ENCODE measurements at places on chromosomes 3 and 15. TPM values are rescaled to one million over a fixed set of nuclear protein-coding genes. Genes with fewer than 3 reads are reported as not detected.
A peak's percentile ranks its signal among the peaks of the same experiment; 100 is the strongest.

Gene RTP1
- total RNA-seq = not detected

Gene ARGFX
- total RNA-seq = not detected

Gene CERS3
- 0.21 TPM for total RNA-seq

Gene RTP3
- total RNA-seq = not detected

Gene MAGEL2
- total RNA-seq = not detected

Gene SLC9C1
- not detected for total RNA-seq

DNA sequence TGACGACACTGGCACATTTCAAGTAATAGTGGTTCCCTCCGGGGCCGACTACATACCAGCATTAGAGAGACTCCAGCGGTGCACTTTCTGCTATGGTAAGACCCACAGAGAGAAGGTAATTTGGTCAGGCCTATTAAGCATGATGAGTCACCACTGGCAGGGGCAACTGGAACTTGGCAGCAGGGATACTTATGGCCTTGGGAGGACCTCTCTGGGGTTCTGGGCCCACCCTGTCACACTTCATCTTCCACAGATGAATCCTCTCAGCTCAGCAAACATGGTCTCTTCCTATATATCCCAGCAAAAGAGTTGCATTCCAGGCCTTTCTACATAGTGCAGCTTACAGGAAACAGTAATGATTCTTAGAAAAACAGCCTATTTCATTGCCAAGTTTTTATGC is 88.0 kb downstream of the PIK3R4 start:
- no peak overlapping the region for H3K27ac ChIP-seq
- no peak for DNase-seq
- H3K4me3 ChIP-seq = no peak overlapping the region

DNA sequence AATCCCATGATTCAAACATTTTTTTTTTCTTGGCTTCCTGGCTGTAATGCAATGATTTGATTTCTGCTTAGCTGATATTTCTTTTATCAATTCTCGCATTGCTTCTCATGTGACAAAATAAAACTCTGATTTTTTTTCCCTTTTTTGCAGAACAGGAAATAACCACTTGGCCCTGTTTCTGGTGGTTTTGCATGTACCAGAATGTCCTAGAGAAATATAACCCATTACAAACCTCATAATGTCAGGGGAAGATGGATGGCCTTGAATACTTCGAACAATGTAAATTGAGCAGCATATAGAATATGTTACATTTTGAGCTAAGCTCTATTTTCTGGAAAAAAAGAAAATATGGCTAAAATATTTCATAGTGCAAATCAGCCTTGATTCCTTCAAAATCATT is 275.6 kb downstream of the RAP2B start:
- H3K36me3 ChIP-seq = no peaks in the 10 kb centered on the region
- no peak overlapping the region for H3K27ac ChIP-seq
- H3K27me3 ChIP-seq = no peaks in the 10 kb centered on the region
- no peak overlapping the region for H3K4me3 ChIP-seq

DNA sequence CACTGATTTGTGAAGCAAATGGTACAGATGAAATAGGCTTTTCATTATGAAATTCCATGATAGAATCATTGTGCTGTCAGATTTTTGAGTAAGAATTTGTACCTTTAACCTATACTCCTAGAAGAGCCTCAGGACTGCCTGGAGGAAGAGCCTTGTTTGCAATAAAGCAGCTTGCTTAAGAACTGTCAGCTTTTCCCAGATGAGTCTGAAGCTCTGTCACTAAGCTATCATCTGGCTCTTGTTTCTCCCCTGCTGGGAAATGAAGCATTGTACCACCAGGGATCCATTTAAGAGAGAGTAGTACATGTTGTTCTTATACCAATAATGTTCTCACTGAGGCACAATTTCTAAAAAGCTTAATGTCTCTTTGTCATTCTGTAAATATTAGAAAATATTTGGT is 85.1 kb upstream of the FLNB start:
- DNase-seq = no peak
- no peak overlapping the region for H3K27ac ChIP-seq

DNA sequence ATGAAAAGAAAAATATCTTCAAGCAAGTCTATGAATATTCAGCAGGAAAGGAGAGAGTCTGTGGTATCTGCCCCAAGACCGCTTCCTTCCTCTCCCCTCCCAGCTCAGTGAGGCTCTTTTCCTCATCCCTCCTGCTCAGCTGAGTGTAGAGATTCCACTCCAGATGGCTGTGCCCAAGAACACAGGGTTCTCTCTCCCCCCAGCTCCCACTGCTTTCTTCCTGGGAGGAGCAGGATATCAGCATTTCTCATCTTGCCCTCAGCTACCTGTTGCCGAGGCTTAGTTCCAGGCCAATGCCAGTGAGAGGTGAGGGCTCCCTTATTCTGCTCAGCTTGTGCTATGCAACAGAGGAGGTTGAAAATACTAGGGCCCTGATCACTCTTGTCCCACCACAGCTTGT is 211.9 kb downstream of the SV2B start:
- DNase-seq = peak; percentile 79
- peak overlapping the region; percentile 58 for H3K4me3 ChIP-seq
- H3K27me3 ChIP-seq = peaks cover 44% of the 10 kb centered on the region
- no peaks in the 10 kb centered on the region for H3K36me3 ChIP-seq
- H3K4me1 ChIP-seq = peaks cover 40% of the 10 kb centered on the region

DNA sequence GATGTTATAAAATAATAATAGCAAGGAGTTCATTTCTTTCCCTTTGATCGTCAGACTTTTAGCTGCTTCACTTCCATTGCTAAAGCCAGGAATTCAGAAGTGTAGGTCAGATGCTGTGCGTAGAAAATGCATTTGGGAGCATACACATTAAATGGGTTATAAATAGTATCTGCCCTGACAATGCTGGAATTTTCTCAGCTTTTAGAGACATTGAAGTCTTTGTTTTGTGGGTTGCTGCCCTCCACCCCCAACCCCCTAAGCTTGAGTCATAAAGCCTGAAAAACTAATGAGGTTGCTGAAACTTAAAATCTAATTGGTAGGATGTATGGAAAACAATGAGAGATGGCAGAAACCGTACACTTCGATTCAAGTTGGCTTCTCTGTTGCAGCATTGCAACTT is 81.9 kb downstream of the MITF start:
- no peaks in the 10 kb centered on the region for H3K4me1 ChIP-seq
- H3K36me3 ChIP-seq = no peaks in the 10 kb centered on the region
- H3K27ac ChIP-seq = no peak overlapping the region
- H3K27me3 ChIP-seq = no peaks in the 10 kb centered on the region

DNA sequence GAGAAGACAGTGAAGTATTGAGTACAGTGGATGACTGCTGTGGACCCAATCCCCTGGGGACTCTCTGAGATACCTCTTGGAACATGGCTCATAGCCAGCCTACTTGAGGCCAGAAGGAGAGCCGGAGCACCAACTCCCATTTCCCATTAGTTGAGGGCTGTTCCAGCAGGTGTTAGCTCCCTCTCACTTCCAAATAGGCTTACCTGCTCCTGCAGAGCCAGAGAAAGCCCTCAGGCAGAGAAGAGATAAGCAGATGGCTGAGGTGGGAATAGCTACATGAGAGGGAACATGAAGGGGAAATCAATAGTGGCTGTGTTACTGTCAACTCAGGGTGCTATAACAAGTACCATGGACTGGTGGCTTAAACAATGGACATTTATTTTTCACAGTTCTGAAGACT is 4.6 kb upstream of the CCK start:
- H3K36me3 ChIP-seq = no peaks in the 10 kb centered on the region
- no peak overlapping the region for H3K4me3 ChIP-seq
- peaks cover 33% of the 10 kb centered on the region for H3K27me3 ChIP-seq
- H3K4me1 ChIP-seq = no peaks in the 10 kb centered on the region
- no peak overlapping the region for H3K27ac ChIP-seq

GRCh38 chr3:45078910-45079522 is 52.9 kb downstream of the CLEC3B start:
- H3K36me3 ChIP-seq = peaks cover 5% of the 10 kb centered on the region
- peaks cover 4% of the 10 kb centered on the region for H3K4me1 ChIP-seq
- H3K27ac ChIP-seq = no peak overlapping the region
- peak; percentile 60 for DNase-seq
- H3K27me3 ChIP-seq = peaks cover 36% of the 10 kb centered on the region

GRCh38 chr15:66724732-66725463 is 22.9 kb downstream of the SMAD6 start:
- no peak overlapping the region for H3K4me3 ChIP-seq
- no peak for DNase-seq
- peaks cover 3% of the 10 kb centered on the region for H3K27me3 ChIP-seq
- no peaks in the 10 kb centered on the region for H3K36me3 ChIP-seq

- no peak overlapping the region for H3K27ac ChIP-seq
- H3K4me3 ChIP-seq = no peak overlapping the region
- no peak for DNase-seq
- no peaks in the 10 kb centered on the region for H3K27me3 ChIP-seq
Observed at GRCh38 chr3:11632564-11632963, 11.2 kb downstream of the VGLL4 start.

GRCh38 chr15:69524814-69525213 is 72.2 kb downstream of the RPLP1 start:
- H3K4me3 ChIP-seq = no peak overlapping the region
- H3K27ac ChIP-seq = no peak overlapping the region
- H3K36me3 ChIP-seq = no peaks in the 10 kb centered on the region
- H3K27me3 ChIP-seq = peaks cover 12% of the 10 kb centered on the region

GRCh38 chr3:11059090-11059798 is 66.7 kb downstream of the SLC6A1 start:
- H3K4me3 ChIP-seq = no peak overlapping the region
- peak; percentile 78 for DNase-seq
- H3K27me3 ChIP-seq = peaks cover 5% of the 10 kb centered on the region
- no peaks in the 10 kb centered on the region for H3K36me3 ChIP-seq
- H3K4me1 ChIP-seq = no peaks in the 10 kb centered on the region
- no peak overlapping the region for H3K27ac ChIP-seq

- H3K27me3 ChIP-seq = peaks cover 4% of the 10 kb centered on the region
- H3K4me3 ChIP-seq = no peak overlapping the region
- DNase-seq = no peak
- H3K27ac ChIP-seq = no peak overlapping the region
- no peaks in the 10 kb centered on the region for H3K36me3 ChIP-seq
Observed at GRCh38 chr3:154228561-154229216, 95.6 kb downstream of the DHX36 start.

DNA sequence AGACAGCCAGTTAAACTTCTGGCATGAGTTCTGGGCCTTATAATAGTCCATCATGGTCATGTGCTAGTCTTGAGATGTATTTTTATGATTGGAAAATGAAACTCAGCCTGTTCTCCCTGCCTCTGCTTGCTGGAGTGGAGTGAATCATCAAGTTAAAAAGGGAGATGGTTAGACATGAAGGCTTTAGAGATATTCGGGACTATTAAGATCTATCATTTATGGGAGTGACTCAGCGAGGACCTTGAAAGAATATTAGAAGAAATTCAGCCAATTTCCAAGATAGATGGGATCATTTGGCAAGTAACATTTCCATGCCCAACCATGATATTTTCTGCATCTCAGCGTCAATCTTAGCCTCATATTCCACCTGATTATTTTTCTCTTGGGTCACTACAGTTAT is 79.8 kb downstream of the AGBL1 start:
- no peaks in the 10 kb centered on the region for H3K4me1 ChIP-seq
- H3K4me3 ChIP-seq = no peak overlapping the region
- peaks cover 2% of the 10 kb centered on the region for H3K27me3 ChIP-seq
- DNase-seq = no peak
- H3K27ac ChIP-seq = no peak overlapping the region

GRCh38 chr3:156606729-156607128 is 51.8 kb upstream of the SSR3 start:
- H3K4me1 ChIP-seq = peaks cover 33% of the 10 kb centered on the region
- H3K36me3 ChIP-seq = no peaks in the 10 kb centered on the region
- peak overlapping the region; percentile 67 for H3K4me3 ChIP-seq
- no peak overlapping the region for H3K27ac ChIP-seq
- H3K27me3 ChIP-seq = peaks cover 22% of the 10 kb centered on the region
- DNase-seq = no peak
